Dermis blood vessel endothelial cell (primary cell): ENCODE measurements at places on chromosomes 7 and 10.

DNA sequence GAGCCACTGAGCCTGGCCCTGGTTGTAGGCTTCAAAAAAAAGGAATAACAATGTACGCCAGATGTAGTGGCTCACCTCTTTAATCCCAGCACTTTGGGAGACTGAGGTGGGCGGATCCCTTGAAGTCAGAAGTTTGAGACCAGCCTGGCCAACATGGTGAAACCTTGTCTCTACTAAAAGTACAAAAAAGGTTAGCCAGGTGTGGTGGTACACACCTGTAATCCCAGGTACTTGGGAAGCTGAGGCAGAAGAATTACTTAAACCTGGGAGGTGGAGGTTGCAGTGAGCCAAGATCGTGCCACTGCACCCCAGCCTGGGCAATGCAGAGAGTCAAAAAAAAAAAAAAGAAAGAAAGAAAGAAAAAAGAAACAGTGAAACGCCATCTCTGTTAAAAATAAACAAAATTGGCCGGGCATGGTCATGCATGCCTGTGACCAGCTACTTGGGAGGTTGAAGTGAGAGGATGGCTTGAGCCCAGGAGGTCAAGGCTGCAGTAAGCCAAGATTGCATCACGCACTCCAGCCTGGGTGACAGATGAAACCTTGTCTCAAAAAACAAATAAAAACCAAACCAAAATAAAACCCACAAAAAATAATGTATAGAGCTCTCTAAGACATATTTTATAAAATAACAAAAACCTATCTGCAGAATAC is 4.7 kb upstream of the KLHDC10 start:
- no peak for DNase-seq

- no peak for DNase-seq
These were observed 19.6 kb downstream of the WIPF3 start for GRCh38 chr7:29825775-29826529.

GRCh38 chr7:88401009-88401623 is 94.4 kb upstream of the STEAP4 start:
- peak; percentile 21 for DNase-seq

DNA sequence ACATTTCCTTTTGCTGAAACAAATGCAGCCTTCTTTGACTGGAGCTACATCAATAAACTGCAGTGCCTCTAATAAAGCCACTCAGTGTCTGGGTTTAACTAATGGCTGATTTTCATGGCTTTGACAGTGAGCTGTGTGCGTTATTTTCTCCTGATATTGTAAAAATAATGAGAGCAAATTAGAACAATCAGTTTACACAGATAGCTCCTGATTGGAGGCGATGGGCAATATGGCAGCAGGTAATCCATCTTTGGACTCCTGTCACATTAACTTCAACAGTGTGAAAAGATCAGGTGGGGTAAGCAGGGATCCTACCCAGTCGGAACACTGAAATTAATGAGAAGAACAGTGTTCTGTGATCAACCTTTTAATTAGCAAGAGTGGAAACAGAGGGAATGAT is 100.7 kb downstream of the POLL start:
- DNase-seq, result no peak

- no peak for DNase-seq
These were observed 527 bp upstream of the HERPUD2 start for GRCh38 chr7:35695473-35695850.

GRCh38 chr10:132554053-132554990 is 16.7 kb downstream of the INPP5A start:
- no peak for DNase-seq

GRCh38 chr7:99975782-99976521 is at the start of gene AZGP1:
AZGP1 (minus strand) TSS chr7:99976031; CDS start chr7:99976020, 11 bp downstream.
- no peak for DNase-seq

DNA sequence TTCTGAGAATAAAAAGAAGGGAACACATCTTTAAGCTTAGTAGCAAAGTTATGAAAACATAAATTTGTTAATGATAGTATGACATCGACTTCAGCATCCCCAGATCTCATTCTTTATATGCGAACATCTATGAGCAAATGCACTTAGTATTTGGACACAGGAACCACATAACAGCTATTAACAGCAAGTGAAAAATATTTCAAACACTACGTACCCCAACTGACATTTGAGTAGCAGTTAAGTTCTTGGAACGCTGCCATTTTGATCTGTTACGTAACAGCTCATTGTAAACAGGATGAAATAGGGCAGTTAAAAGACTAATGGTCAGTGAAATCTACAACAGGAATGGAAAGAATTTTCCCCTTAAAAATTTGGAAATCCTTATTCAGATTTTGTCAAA is 428.9 kb downstream of the TNS3 start:
- DNase-seq, result peak; percentile 74

- no peak for DNase-seq
These were observed 121.8 kb downstream of the RAPGEF5 start for GRCh38 chr7:22235134-22235533.

DNA sequence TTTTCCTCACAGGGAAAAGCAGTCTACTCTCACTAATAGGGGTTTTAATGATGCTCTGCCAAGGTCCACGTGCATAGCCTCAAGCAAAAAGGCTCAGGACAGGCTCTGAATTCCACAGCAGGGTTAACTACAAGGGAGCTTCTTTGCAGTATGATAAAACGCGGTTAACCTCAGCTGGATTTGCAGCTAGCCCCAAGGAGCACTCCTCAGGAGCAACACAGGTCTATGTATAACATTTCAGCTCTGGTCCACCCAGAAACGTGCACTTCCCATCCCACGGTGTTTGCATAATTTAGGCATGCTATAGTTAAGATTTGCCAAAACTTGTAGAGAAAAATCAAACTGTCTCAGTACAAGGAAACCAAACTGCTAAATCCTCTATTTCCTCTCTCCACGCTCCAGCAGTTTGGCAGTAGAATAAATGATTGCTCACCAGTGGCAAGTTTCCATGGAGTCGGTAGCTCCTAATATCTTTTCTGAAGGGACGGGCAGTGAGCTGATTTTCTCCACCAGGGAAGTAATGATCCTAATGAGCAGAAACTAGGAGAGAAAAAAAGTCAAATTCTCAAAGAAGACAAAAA is 13.1 kb upstream of the ASB4 start:
- DNase-seq, result peak; percentile 15

DNA sequence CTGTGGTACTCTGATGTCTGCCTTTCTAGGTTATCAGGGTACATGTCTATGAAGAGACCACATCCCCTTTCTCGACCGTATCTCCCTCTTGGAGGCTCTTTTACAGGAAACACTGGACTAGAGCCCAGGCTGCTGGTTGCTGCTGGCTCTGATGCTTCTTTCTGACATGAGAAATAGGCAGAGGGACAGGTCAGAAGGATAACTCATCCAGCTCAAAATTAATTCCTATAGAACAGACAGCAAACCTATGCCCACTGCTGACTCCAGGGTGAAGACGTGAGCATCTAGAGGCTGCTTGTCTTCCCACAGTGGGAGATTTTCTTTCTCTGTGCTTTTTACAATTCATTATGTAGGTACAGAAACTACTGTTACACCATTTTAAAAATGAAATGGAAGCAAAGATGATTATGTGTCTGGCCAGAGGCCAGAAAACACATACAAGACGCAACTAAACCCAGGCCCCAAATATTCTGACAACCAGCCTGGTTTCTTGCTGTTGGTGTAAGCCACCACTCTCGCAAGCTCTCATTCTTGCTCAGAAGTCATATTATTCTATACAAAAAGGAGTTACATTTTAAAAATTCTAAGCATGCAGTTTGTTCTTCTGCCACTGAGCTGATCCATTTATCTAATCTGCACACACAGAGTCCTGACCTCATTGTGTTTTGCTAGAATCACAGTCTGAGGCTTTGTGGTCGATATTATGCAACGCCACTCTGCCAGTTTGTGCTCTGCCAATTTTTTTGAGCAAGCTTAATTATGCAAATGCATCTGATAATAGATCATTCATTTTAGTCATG is 424.3 kb downstream of the KIF20B start:
- no peak for DNase-seq

DNA sequence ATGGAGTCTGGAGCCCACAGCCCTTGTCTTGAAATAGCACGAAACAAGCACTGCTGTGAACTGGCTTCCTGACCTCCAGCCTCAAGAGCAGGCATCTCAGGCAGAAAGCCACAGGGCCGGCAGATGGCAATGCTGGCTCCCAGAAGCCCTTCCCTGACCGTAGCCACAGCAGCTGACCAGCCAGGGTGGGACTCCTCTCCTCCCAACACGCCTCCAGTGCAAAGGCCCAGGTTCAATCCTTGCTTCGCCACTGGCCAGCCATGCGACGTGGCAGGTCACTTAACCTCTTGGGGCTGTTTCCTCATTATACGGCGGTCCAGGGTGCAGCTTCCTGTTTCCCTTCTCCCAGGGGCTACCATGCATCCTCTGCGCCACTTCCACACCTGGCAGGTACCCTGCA is 12.8 kb downstream of the PRKAG2 start:
- no peak for DNase-seq

GRCh38 chr10:2791774-2792443 is 275.4 kb upstream of the PFKP start:
- no peak for DNase-seq

DNA sequence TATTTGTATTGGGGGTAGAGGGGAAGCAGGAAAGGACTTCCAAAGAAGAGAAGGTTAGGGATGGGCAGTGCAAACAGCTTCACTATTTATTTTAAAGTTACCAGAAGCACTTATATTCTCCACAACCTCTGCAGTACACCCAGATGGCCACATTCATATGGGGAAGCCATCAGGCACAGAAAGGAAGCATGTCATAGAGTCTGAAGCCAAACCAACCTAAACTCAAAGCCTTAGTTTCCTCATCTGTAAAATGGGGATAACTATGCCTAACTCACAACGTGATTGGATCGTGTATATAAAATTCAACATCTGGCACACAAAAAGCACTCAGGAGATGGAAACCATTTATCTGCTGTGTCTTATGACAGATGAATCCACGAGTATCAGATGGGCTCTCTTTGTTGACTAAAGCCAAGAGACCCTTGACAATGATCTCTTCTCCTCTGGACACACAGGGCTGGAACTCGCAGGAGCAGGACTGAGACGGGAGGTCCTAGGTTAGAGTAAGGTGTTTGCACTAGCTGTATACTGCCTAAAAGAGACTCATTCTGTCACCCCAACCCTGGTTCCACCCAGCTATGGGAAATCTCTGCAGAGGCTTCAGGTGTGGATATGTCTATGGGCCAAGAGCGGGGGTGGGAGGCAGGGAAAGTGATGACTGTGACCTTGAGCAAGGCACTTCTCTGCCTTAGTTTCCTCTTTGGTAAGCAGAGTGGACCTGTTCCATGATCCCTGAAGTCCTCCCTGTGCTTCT is 1.8 kb downstream of the KIAA1549 start:
- peak; percentile 44 for DNase-seq

- peak; percentile 67 for DNase-seq
These were observed 29.5 kb upstream of the DNAAF5 start for GRCh38 chr7:696812-697551.

DNA sequence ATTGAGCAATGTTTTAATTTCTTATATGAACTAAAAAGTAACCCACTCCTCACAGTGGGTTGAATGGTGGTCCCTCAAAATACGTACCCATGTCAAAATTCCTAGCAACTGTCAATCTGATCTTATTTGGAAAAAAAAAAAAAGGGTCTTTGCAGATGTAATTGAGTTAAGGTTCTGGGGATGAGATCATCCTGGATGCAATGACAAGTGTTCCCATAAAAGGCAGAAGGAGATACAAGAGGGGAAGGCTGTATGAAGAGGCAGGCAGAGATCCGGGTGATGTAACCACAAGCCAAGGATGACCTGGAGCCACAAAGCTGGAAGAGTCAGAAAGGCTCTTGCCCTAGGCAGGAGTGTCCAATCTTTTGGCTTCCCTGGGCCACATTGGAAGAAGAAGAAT is 516.3 kb upstream of the MKI67 start:
- DNase-seq, result no peak

- DNase-seq, result no peak
These were observed 5.5 kb downstream of the RBP4 start for GRCh38 chr10:93595378-93596161.

- no peak for DNase-seq
These were observed 9.2 kb downstream of the CREM start for GRCh38 chr10:35135861-35136260.

DNA sequence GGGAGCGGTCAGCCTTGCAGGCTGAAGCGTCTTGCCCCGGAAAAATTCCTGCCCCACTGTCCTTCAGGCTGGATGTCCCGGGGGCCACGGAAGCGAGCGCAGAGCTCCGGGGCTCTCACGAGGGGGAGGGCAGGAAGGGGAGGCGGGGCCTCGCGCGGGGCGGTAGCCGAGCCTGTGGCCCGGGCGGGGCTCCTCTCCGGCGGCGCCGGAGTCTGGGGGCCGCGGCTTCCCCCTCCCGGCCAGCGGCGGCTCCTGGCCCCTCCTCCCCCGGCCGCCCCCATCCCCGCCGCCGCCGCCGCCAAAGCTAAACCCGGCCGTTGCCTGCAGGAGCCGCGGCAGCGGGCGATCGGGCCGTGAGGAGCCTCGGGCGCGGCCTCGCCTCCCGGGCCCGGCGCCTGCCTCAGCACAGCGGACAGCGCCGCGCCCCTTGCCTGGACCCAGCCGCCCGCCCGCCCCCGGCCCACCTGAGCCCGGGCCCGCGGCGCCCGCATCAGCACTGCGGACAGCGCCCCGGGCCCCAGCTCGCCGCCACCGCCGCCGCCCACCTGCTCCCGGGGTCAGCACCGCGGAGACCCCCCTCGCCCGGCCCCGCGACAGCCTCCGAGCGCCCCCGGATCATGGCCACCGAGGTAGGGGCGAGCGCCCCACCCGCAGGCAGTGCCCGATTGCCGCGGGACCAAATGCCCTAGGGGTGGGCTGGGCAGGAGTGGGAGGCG is at the start of gene GOLGA7B:
Gene GOLGA7B, plus strand, starts transcription at position 157 of the 716 bp plus-strand sequence. Its CDS starts 461 bp downstream, at position 618.
- DNase-seq, result peak; percentile 37

DNA sequence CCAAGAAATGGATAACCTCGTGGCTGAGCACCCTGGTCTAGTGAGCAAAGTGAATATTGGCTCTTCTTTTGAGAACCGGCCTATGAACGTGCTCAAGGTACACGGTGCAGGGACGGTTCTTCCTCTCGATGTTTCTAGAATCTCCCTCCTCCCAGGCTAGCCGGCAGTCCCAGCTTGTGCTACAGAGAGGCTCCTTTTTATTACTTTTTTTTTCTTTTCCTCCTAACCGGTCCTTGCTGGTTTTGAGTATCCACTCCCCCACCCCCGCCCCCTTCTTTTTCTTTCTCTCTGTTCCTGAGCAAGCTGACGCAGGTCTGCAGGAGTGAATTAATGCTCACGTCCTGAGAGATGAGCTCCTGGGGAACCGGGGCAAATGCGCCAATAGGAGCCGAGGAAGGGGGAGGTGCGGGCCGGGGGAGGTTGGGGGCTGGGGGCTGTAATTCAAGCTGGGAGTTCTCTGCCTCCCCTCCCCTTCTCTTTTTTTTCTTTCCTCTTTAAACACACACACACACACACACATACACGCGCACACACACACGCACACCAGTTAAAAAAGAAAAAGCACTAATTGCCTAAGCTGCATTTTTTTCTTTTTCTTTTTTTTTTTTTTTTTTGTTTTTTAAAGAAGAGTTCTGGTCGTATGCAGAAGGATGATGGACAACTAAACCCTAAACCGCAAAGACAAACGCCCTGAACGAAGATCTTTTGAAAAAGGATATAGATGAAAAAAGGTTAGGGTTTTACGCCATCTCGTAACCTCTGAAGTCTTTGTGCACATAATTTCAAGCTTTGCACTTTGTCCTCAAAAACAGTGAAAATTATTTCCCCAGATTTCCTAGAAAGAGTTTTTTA is 6.6 kb downstream of the CPA2 start:
- no peak for DNase-seq

- DNase-seq, result peak; percentile 79
These were observed 10.9 kb downstream of the TECPR1 start for GRCh38 chr7:98240961-98241673.
